ENCODE measurements at places on chromosomes 13 and 19.

GRCh38 chr13:96968027-96968426 is 26.2 kb downstream of the OXGR1 start:
- peak; percentile 20 for DNase-seq

DNA sequence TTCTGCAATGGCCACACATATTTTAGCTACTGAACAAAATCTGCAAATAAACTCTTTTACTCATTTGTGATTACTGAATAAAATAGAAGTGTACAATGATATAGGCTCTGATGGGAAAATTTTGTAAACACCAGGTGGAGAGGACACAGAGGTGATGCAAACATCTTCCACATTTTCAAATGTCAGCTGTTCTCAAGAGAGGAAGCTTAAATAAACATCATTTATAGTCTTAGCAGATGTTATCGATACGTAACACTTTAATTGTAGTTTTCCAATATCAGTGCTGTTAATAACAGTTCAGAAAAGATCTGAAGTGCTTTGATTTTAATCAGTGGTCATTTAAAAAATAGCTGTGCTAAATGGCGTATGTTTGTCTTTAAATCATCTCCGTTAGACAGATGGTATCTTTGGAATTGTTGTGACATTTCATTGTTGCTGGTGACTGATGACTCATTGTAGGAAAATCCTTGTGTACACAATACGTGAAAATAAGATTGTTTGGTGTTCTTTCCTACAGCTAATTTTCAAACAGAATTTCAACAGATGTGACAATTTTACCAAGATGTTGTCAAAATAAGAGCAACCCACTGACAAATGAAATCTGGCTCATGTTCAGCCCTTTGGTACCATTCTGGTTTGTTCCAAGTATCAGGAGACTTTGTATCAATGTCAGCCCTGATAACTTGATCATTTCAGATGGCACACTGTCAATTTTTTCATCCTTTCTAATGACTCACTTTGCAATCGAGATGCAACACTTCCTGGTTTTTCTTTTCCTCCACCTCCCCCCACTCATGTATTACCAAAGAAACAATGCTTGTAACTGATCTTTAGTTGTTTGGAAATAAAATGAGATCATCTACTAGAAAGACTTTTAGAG is 516.0 kb downstream of the DCT start:
- DNase-seq = peak; percentile 40

GRCh38 chr19:31018936-31019335 is 330.3 kb downstream of the TSHZ3 start:
- DNase-seq = no peak

DNA sequence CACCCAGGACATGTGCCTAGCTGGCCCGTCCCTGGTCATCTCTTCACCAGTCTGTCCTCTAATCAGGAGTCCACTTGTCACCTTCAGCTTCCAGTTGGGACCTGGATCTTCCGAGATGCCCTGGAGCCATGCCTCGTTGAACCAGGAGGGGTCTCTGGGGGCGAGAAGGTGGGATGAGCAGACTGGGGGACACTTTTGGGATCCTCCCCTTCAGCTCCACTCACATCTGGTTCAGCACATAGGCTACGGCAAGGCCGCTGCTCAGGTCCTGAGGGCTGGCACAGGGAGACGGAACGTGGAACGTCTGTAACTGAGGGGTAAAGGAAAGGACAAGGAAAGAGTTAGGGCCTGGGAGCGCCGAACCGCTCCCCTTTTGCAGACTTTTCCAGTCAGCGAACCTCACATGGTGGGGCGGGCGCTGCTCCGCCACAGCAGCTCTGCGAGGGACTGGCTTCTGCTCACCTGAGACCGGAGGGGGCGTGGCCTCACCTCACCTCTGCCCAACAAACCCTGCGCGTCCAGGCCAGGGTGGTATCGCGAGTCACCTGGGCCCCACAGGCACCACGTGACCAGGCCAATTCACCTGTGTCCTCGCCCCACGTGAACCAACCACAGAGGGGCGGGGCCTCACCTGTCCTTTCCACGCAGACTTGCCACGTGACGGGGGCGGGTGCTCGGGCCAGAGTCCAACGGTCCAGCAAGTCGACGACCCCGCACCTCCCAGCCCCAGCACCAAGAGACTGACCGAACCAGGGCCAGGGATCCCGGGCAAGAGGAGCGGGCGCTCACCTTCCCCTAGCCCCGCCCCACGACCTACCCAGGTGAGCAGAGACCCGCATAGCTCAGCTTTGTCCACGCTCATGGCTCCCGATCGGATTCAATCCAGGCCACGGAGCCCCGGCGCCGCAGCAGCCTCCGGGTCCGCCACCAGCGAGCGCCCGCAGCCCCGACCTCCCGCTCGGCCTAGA is at the start of gene HOOK2:
TSS of gene HOOK2 (minus strand) at position 965 of the 968 bp plus-strand sequence. CDS start at position 862, 103 bp downstream.
- DNase-seq = peak; percentile 91

- no peak for DNase-seq
Observed at GRCh38 chr19:15696654-15697194, 23.8 kb downstream of the CYP4F12 start.

- no peak for DNase-seq
Observed at GRCh38 chr13:38417727-38418126, 68.1 kb downstream of the UFM1 start.

- DNase-seq = no peak
Observed at GRCh38 chr13:30870049-30870884, 35.8 kb upstream of the MEDAG start.

DNA sequence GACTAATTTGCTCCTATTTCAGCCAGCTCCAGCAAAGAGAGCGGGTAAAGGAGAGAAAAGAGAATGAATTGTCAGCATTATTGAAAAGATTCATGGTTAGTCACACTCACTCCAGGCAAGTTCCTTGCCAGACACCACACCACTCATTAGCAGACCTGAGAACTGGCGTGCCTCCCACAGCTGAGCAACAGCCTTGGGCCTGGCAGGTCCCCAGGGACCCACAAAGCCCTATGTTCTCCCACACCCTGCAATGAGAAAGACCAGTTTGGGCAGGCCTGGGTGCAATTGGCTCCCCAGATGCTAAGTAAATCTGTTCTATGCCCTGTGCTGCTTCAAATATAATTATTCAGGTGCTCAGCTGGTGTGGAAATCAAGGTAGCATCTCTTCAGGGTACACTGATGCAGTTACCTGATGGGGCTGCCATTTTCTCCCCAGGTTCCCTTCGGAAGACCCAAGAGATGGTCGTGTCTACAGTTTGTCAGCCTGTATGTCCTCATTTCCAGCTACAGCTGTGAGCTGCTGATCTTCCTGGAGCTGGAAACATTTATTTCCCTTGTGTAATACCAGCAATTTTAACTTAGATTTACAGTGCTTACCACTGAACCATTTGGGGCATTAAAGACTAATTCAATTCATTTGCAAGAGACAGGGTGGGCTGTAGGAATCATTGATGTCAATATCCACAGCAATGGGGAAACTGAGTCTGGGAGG is 405.0 kb downstream of the COG6 start:
- peak; percentile 13 for DNase-seq

- DNase-seq = no peak
Observed at GRCh38 chr13:44280456-44280855, 93.2 kb upstream of the SERP2 start.
